ENCODE measurements at places on chromosomes 3 and 15.

GRCh38 chr3:195453236-195453635 lies 10.4 kb upstream of the ACAP2 start:
- no peak for DNase-seq

- peak; percentile 48 for DNase-seq
Measured at GRCh38 chr3:136749091-136749490, 3.1 kb downstream of the STAG1 start.

DNA sequence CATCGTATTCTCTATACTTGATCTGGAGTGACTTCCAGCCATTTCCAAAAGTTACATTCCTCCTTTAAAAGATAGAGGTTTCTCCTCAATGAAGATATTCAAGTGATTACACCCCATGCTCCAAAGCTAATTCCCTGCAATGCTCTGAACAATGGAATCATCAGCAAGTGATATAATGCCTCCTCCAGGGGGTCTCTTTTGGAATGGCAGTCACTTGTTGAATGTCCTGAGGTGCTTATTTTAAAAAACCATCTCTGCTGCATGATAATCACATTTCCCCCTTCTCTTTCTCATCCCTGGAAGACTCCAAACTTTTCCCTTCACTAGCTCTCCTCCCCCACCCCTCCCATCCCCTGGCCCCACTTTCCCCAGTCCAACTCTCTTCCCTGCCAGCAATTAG lies 2.6 kb downstream of the LHFPL4 start:
- DNase-seq = no peak

DNA sequence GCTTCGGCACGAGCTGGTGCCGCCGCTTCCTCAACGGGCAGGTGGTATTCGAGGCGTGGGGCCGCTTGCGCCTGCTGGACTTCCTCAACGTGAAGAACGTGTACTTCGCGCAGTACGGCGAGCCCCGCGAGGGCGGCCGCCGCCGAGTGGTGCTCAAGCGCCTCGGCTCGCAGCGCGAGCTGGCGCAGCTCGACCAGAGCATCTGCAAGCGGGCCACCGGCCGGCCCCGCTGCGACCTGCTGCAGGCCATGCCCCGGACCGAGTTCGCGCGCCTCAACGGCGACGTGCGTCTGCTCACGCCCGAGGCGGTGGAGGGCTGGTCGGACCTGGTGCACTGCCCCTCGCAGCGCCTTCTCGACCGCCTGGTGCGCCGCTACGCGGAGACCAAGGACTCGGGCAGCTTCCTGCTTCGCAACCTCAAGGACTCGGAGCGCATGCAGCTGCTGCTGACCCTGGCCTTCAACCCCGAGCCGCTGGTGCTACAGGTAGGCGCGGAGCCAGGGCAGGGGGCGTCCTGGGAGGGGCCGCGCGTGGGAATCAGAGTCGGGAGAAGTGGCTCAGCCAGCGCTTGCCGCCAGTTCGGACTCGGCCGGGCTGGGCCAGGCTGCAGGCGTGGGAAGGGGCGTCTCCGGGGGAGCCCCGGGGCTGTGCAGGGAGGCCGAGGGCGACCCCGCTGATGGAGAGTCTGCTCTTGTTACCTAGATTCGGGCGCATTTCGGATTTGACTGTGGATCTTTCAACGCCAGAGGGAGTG lies 1.1 kb downstream of the DIPK2A start:
- DNase-seq = peak; percentile 85

- DNase-seq = peak; percentile 42
Measured at GRCh38 chr3:183287301-183287971, 34.4 kb downstream of the B3GNT5 start.

DNA sequence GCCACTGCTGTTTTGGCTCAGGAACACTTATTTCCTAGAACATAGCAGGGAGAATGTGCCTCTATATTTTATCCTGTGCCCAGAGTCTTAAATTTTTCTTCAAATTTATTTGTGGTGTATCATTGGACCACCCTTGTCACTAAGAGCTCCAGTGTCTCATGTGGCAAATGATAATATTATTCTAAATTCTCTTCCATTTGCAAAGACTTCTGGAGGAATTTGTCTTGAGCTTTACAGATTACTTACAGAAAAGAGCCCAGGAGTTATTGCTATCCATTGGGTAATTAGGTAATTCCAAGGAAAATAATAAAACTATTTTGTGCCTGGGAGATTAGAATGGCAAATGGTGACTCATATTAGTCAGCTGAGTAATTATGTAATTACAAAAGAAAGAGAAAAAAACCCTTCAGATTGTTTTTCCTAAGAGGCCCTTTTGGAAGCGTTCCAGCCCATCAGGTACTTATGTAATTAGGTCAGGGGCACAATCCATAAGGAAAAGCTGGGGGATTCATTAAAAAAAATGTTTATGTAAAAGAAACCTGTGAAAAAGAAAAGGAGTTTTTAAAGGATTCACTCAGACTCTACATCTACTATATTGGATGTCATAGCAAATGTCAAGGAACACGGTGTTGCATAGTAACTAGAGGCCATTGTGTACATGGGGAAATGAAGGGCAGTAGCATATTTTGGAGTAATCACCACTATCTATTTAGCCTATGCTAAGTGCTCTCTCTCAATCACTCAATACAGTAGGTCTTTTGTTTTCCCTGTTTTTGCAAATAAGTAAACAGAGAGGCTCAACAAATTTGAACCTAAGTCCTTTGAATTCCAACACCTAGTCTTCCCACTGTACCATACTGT lies 380.9 kb upstream of the RARB start:
- no peak for DNase-seq

GRCh38 chr15:89576417-89576773 lies 1.1 kb downstream of the TICRR start:
- DNase-seq = peak; percentile 27

- DNase-seq = no peak
Measured at GRCh38 chr3:155231792-155232191, 61.7 kb downstream of the STRIT1 start.

DNA sequence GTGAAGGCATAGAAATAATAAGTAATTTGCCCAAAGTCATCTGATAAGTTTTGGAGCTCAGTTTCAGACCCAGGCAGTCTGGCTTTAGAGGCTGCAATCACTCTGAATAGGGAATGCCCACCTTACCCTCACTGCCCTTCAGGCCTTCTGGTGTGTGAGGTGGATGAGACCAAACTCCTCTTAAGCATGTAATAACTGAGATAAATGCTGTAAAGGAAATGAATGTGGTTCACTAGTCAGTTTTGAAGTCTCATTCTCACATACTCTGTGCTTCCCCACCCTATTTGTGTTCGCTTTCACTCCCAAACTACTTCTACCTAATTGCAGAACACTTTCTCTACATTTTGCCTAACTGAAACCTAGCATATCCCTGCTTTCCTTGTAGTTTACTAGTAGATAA lies 144.1 kb downstream of the FILIP1L start:
- DNase-seq = no peak

DNA sequence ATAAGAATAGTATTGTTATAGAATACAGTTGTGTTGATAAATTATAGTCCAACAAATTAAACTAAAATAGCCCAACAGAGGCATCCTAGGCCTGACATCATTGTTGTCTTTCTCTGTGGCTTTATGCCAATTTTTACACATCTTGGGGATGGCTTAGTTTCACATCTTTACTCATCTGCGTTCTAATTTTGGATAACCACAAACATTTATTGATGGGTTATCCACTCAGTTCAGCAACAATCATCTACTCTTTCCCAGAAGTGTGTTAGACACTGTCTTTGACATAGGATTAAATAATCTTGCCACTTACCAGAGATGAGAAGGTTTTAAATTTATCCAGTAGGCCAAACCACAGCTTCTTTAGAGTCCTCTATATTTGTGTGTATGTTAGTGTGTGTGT lies 120.8 kb upstream of the PHLDB2 start:
- no peak for DNase-seq

- no peak for DNase-seq
Measured at GRCh38 chr3:174220775-174221554, 638.2 kb upstream of the NAALADL2 start.

- DNase-seq = no peak
Measured at GRCh38 chr15:100230784-100231183, 111.0 kb downstream of the ADAMTS17 start.

DNA sequence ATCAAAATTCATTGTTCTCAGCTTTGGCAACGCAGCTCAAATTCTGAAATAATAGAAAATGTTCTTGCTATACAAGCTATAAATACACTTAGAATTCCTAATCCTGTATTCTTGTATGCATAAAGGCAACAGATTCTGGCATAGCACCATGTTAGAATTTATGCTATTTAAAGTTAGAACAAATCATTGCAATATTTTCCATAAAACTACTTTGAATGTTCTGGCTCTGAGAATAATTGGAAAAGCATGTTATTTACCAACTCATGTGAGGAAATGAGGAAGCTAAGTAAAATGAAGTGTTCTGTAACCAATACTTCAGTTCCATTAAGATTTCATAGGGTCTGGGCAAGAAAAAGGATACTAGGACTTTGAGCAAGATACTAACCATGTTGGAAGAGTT lies 888.9 kb downstream of the SQOR start:
- DNase-seq = no peak
